ENCODE measurements at places on chromosomes 11 and 22.

DNA sequence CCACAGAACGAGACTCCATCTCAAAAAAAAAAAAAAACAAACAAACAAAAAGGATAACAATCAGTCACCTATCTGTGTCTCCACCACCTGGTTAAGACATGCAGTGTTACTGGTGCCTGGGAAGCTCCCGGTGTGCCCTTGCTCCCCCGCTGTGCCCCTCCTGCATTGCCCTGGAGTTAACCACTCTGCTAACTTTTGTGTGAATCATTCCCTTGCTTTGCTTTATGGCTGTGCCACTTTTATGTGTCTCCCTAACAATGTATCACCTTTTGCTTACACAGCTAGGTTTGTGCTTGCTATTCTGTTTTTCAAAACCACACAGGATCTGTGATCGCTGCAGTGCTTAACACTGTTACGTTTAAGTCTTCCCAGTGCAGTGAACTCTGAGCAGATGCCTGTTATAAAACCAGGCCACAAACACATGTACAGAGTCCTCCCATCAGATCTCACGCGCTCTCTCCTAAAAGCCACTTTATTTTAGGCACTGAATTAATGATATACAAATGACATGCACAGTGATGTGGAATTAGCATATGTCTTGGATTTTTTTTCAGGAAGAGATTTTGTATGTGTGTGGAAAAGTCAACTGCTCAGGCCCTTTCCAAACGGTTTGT lies 69.9 kb downstream of the BUD13 start:
- no peak for DNase-seq

DNA sequence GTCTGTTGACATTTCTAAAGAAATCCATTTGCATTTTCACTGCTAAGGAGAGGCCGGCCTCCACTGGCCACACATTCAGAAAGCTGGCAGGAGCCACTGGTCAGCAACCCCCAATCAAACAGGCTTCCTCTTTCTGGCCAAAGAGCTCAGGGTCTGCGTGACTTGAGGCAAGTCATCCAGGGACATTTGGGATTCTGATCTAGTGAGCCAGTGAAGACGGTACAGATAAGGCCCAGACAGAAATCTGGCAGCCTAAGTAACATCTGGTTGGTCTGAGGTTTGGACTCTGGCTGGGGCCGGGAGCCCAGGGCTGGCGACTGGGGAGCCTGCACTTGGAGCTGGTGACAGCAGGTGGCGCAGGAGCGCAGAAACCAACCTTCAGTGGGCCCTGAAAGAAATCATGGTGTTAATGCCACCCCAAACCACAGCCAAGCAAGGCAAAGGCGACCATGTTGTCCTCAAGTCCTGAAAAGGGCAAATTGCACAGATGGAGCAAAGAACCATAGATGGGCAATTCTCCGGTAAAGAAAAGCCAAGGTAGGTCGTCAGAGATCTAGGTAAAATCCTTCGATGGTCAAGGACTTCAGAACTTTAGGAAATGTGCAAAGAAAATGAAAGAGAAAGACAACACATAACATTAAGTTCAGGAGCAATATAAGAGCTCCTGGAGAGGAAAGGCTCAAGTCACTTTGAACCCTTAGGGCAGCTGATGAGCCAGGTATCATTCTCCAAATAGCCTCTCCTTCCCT lies 99.4 kb upstream of the BLID start:
- no peak for DNase-seq

DNA sequence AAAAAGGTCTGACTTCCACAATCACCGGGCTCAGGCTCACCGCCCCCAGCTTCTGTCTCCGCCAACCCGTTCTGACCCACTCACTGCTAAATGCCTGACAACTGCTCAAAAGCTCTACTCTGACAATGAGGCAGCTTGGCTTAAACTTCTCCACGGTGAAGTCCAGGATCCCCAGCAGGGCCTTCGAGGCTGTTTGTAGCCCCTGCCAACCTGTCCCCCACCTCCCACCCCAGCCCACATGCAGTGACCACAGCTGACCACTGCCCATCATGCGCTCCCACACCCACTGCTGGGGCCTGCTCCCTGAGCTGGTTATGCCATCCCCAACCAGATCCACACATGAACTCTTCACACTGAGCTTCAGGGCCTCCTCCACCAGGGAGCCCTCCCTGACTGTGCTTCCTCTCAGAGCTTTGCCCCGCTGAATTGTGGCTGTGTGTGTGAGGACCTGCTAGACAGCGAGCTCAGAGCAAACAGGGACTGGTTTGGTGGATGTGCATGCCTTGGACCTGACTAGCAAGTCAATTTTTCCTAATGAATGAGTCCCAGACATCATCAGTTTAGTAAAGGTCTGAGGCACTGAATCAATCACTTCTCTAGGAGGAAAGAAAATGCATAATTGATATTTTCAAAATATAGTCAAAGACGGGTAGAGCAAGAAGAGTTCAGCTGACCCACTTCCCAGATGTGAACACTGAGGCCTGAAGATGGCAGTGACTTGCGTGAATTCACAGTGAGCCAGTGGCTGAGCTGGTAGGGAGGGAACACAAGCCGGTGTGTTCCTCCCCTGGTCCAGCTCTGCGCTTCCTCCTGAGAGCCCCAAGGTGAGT lies 7.7 kb downstream of the LRRC32 start:
- DNase-seq = no peak

GRCh38 chr11:12149672-12150225 lies 39.4 kb downstream of the MICAL2 start:
- no peak for DNase-seq

DNA sequence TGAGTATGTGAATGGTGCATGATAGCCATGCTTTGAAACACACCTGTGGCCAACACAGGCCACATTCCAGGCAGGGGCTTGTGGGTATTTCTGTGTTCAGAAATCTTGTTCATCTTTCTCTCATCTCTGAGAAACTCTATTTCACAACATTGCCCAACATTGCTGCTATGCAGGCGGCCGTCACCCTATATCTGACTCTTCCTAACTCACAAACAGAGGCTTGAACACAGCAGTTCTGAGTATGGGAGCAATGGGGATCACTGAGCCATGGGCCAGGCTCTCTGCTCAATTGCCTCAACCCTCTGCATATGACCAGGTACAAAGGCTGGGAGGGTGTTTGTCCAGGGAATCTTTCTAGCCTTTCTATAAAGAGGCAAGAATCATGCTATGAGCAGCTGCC lies 259.9 kb downstream of the BUD13 start:
- no peak for DNase-seq

- DNase-seq = no peak
Measured at GRCh38 chr22:38815842-38816241, 21.9 kb upstream of the DNAL4 start.

DNA sequence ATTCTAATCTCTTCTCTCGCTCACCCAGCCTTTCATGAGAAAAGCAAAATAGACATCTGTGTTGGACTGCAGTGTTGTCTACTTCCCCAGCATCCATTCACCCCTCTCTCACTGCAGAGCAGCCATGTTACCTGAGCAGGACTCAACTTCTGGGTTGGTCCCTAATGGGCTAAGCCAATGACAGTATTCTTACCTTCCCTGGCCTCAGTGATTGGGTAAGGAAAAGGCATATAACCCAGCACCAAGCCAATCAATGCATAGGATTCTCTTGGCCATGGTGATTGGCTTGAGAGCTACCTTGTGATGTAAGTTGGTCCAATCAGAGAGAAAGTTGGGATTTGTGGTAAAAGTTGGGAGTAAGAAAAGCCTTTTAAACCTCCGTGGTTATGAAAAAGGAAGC lies 99.8 kb upstream of the NECTIN1 start:
- no peak for DNase-seq

DNA sequence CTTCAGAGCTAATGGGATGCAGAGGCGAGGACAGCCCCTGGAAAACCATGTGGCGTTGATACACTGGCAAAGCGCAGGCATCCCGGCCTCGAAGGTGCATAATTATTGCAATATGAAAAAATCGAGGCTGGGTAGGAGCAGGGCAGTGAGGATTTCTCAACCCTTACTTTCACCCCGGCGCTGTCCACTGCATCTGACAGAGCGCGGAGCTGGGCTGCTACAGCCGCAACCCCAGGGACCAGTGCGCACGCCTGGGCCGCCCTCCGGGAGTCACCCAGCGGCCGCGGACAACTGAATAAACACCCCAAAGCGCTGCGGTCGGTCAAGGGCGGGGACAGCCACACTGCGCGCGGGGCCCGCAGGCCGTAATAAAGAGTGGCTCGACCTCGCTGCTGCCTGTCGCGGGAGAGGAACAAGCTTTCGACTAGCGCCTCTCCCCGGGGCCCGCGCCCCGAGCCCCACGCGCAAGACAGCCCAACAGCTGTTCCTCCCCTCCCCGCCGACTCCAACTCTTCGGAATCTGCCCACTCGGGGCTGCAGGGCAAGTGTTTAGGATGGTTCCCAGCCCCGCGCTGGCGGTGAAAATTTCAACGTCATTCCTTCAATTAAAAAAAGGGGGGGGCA lies 3.6 kb upstream of the WT1 start:
- DNase-seq = no peak

DNA sequence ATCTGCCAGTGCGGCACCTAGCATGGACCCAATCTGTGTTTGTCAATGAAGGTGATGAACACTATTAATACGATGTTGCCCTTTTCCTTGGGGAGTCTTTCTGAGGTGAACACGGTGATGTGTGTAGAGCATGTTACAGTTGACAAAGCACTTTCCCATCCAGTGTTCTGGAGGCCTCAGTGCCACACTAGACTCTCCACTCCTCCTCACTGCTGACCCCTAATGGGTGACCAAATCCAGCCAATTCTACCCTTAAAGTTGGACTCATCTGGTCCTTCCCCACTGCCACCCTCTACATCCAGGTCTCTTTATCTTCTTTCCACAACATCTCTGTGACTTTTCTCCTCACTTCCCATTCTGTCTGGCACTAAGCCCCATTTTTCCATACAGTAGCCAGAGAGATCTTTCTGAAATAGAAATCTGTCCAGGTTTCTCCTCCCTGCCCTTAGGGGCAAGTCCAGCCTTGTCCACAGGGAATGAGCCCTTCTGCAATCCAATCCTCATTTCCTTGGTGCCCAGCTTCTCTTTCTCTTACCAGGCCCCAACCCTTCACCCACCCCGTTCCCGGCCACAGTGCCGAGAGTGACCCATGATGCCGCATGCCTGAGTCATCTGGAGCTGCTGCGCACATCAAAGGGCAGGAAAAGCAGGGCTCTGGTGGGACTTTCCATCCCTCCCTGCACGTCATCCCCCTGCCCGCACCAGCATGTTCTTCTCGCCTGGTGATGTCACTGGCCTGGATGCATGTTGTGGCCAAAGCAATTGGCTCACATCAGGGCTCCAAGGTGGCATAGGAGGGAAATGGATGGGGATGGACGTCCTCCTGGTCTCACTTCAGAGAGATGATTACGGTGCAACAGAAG lies 64.2 kb downstream of the RASSF10 start:
- no peak for DNase-seq

- no peak for DNase-seq
Measured at GRCh38 chr11:68399916-68400315, 60.6 kb upstream of the PPP6R3 start.

- no peak for DNase-seq
Measured at GRCh38 chr11:86916330-86916729, 38.9 kb downstream of the FZD4 start.

- no peak for DNase-seq
Measured at GRCh38 chr11:10762913-10763421, 11.9 kb downstream of the CTR9 start.

DNA sequence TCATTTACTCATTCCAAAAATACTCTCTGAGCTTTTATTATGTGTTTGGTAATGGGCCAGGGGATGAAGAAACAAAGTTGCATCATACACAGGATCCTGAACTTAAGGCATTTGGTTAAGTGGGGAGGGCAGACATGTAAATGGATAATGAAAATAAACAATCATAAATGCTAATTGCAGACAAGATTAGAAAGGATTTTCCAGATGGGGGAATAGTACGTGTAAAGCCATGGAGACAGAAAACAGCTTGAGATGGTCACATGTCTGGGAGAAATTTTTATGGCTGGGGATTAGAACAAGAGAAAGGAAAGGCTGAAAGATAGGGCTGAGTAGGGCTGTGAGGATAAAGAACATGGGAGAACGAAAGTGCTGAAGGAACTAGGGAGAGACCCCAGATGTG lies 534.3 kb upstream of the LARGE1 start:
- DNase-seq = no peak

- DNase-seq = no peak
Measured at GRCh38 chr11:128734103-128734831, 40.4 kb downstream of the FLI1 start.

GRCh38 chr22:50266994-50267393 lies 3.2 kb downstream of the MAPK11 start:
- DNase-seq = no peak

DNA sequence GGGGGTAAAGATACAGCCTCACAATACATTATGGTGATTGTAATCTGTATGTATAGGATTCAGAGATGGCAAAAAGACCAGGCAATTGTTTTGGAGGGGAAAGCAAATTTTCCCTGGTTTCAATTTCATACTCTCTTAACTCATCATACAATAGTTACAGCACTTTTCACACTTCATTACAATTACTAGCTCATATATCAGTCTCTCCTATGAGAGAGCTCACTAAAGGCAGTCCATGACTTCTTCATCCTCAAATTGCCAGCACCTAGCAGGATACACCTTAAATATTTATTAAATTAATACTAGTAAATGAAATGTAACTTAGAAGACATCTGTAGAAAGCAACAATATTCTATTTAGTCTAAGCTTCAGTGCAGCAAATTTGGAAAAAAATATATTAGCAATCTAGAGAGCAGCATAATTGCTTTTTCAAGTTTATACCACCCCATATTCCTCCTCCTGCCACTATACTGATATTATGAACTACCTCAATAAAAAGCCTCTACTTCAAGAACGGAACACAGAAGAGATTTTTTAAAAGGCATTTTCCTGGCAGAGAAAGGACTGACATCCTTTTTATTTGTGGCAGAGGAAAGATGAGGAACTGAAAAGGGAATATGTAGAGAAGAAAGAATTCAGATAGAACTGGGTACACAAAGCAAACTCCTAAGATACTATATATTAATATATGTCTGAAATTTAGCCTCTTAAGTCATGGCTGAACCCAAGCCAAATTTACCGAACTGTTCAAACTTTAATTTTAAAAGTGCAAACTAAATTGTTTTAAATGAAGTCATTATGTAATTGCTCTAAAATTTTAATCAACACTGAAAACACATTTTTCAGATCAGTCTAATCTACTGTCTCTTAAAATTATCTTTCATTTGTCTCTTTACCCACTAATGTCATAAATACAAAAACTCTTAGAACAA lies 27.7 kb downstream of the PICALM start:
- no peak for DNase-seq

GRCh38 chr11:69587454-69588090 lies 53.4 kb upstream of the CCND1 start:
- DNase-seq = no peak

All from CD4-positive, alpha-beta T cell treated with Interleukin-6 for 4 hours (primary cell).